Cortex of kidney (tissue), 1 donor: ENCODE measurements at places on chromosomes 13 and 19.
A peak's percentile ranks its signal among the peaks of the same experiment; 100 is the strongest.

DNA sequence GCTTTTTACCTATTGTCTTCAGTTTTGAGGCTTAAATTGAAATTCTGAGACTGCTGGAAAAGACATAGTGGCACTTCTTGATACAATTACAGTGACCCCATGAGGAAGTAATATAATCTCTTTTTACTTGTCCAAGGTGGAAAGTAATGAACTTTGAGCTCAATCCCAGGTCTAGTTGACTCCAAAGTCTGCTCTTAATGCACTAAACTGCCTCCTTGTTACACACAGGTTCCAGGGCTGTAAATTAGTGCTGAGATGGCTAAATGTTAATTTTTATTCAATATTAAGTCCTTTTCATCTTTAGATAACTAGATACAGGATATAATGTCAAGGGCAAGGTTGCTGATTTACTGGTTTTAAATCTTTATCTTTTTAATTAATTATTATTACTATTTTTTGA, 2.5 kb downstream of the NUDT15 start:
- no peak for DNase-seq

DNA sequence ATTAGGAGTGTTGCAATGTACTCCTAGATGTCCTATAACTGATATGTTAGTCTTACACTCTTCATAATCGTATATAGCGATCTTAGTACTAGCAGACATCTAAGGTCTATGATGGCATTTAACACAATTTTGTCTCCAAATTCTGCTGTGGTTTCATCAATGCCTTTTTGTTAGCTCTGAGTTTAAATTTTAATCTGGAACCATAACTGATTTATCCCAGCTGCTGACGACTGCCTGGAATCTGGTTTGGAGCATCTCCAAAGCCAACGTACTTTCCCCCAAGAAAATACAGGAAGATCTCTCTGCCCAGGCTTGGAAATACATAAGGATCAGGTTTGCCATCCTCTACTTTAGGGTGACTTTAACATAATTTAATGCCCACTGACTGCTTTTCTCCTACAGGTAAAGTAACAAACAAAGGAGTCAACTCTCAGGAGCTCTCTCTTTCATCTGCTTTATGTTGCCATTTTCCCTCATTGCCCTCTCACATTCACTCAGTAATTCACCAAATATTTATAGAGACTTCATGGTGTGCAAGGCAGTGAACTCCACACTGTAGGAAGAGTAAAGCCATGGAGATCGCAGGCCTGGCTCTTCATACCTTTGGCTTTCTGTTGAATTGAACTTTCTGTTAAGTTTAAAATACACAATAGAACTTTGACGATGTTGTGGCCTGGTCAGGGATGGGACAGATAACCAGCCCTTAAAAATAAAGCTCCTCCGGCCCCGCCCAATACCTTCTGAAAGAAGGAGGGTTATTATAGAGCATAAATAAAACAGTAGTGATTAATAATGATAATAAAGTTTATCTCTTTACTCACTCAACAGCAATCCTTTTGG, 23.3 kb upstream of the SPART start:
- no peak for DNase-seq

- DNase-seq, result no peak
These were observed 5.1 kb downstream of the HDGFL2 start for GRCh38 chr19:4477034-4477801.

GRCh38 chr19:50313812-50314536, 15.2 kb downstream of the KCNC3 start:
- no peak for DNase-seq

DNA sequence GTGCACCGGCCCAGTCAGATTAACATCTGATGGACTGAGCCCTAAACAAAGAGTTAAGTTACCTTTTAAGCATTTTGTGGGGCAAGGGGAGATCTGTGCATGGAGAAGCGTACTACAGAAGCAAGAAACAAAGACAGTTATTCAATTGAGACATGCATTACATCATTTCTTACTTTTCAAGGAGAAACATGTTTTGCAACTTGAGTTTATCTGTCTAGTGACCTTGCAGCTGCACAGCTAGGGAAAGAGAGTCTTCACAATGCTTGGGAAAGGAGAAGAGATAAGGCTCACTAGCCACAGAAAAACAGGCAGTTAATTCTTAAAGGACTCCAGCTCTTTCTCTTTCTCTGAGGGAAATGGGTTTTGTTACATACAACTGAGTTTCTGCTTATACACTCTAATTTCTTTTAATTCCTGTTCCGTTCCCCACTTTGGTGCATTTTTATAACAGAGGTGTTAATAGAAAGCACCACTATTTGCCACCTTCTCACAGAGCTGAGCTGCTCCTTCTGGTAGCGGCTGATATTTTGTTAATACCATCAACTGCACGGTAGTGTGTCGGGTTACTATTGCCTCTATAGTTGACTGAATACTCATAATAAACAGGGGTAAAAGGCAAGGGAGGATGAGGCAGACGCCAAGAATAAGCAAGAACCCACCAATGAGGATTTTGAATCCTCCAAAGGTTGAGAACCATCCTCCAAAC, 55.9 kb downstream of the ZNF431 start:
- DNase-seq, result no peak

DNA sequence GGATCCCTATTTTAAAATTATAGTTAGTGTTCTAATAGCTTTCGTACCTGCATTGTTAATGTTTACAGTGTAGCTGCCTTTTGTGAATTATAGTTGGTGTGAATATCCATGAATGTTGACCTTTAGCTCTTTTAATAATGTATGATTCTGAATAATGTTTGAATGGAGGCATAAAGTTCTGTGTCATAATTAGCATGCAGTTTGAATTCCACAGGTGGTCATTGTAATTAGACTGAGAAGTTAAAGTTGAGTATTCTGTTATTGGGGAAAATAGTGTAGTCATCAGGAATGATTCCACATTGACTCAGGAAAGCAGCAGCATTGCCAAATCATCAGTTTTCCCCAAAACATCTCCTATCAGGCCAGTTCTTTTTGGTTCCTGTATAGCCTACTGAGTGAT, 12.1 kb downstream of the GPR18 start:
- no peak for DNase-seq

DNA sequence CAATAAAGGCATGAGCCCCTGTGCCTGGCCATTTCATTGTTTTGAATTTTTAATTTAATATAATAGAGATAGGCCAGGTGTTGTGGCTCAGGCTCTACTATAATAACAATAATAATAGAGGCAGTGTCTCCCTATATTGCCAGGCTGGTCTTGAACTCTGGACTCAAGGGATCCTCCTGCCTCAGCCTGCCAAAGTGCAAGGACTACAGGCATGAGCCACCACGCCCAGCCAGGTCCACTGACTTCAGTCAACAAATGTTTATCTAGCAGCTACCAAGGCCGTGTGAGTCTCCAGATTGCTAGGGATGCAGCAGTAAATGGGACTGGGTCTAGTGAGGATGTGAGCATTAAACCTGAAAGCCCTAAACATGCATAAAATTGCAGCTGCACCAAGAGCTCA, 13.8 kb upstream of the ILF3 start:
- DNase-seq, result no peak

DNA sequence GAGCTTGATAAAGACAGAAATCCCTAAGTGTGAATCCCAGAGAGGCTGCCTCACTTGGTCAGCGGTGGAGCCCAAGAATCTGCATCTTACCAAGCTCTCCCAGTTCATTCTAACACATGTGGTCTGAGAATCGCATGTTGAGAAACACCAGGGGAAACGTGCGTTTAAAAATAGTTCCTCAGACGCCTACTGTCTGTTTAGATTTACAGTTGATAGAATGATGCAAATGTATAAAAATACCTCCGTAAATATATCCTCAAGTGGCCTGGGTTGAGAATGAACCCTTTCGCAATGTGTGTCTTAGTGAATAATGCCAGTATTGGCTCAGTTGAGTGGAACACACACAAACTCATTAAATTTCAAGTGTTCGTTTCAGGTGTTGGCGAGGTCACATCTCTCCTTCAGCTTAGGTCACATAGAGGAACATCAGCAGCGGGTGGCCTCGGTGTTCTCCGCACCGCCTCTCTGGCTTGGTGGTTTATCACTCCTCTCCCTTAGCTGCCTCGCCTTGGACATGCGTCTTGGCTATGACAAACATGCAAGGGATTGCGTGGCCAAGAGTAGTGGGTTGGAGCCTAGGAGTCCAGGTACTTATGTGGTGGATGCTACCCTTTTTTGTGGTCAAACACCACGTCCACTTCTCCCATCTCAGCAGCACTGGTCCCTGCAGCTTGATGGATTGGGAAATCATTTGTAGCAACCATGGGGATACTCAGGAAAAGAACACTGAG, 117.6 kb upstream of the SPATA13 start:
- DNase-seq, result no peak

- DNase-seq, result no peak
These were observed 144.0 kb downstream of the KDM4B start for GRCh38 chr19:5112681-5113575.

DNA sequence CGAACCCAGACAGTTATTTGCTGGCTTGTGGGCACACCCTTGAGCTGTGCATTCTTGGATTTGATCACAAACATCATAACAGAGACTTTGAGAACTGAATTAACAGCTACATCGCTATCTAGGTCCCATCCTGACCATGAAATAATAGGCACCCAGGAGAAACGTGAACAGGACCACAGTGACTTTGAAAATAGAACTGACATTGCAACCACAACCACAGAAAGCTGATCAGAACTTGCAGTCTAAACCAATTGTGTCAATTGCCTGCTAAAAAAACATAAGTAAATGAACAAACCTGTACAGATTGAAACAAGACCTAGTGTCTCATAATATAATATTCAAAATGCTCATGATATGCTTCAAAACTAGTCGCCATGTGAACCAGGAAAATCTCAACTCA, 18.3 kb upstream of the KATNAL1 start:
- no peak for DNase-seq

GRCh38 chr13:79525064-79525857, 44.3 kb downstream of the NDFIP2 start:
- no peak for DNase-seq

DNA sequence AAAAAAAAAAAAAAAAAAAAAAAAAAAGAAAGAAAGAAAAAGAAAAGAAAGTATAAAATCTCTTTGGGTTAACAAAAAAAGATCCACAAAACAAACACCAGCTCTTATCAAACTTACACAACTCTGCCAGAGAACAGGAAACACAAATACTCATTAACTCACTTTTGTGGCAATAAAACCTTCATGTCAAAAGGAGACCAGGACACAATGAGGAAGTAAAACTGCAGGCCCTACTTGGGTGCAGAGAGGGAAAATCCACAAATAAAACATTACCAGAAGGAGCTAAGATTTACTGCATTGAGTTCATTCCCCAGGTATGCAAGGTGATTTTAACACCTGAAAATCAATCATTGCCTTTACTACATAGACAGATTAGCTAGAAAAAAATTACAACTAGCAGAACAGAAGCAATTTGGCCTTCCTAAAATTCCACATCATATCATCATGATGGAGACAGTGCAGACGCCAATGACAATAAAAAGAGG, 9.6 kb upstream of the CEACAM5 start:
- no peak for DNase-seq

- no peak for DNase-seq
These were observed 10.6 kb downstream of the NFIX start for GRCh38 chr19:13005861-13006370.

- DNase-seq, result no peak
These were observed 127.0 kb downstream of the UGGT2 start for GRCh38 chr13:95926231-95926630.

- no peak for DNase-seq
These were observed 30.0 kb upstream of the MBNL2 start for GRCh38 chr13:97192166-97192565.

DNA sequence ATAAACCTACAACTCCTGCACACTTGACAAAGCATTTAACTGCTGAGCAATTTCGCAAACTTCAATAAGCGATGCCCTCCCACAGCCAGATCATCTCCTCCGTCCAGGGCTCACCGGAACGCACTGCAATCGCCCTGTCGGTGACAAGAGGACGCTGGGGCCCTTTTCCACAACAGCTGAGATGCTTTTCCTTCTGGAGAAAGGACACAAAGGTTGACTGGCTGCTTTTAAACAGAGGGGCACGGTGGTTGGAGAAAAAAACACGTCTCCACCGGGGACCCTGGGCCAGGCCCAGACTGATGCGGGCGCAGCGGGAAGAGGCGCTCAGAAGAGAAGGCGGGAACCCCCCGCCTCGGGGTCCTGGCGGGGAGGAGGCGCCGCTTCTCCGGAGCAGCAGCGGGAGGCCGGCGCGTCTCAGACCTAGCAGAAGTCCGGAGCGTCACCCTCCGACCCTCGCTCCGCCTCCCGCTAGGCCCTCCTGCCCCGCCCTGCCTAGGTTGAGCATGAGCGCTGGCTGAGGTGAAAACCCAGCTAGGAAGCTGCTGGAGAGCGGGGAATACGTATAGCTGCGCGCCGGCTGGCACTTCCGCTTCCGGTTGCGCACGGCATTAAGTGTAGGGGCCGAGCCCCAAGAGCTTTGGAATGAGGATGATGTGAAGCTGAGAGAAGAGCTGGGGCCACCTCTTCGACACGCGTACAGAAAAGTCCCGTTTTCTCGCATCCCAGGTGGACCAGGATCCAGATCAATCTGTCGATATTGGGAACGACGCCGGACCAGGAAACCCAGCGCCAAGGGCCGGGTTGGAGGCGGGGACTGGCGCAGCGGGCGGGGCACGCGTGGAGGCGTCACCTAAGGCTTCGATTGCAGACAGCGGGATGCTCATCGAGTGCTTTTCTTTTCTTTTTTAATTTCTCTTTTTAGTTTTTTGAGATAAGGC, at the start of gene ZNF846:
ZNF846 (minus strand) TSS at position 564 of the 938 bp plus-strand sequence. CDS start 3,788 bp downstream, outside the sequence.
- DNase-seq, result peak; percentile 48

- DNase-seq, result no peak
These were observed 174.9 kb downstream of the TNFSF13B start for GRCh38 chr13:108444448-108444847.

DNA sequence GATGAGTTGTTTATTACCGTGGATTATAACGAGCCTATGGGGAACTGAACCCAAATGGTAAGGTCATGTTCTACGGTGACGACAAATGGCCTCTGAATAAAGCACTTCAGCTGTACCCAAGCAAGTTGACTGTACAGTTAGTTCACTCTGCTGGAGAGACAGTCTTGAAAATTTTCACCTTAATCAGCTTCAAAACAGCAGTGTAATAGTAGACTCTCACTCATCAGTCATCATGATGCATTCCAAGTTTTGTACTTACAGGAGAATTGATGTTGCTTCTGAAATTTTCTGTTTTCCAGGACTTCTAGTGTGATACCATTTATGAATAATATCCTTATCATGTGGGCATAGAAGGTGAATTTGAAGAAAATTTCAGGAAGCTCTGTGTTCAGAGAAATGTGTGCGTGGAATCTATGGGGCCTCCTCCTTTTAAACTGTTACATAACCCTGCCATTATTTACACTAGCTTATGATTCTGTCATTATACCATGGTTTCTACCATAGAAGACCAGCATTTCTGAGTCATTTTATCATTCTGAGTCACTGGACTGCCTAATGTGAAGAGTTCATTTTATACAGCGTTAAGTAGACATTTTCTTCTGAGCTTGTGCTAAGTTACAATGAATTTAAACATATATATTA, 96.9 kb downstream of the WDFY2 start:
- DNase-seq, result no peak

GRCh38 chr13:84648069-84648640, 765.9 kb upstream of the SLITRK1 start:
- no peak for DNase-seq

- DNase-seq, result no peak
These were observed 279.0 kb downstream of the NHLRC3 start for GRCh38 chr13:39317291-39317690.

- no peak for DNase-seq
These were observed 51.9 kb upstream of the PABPC3 start for GRCh38 chr13:25044071-25044470.
